ENCODE measurements at places on chromosomes 7 and 10.

GRCh38 chr7:105389088-105389650 lies 448 bp upstream of the SRPK2 start:
- peaks cover 9% of the 10 kb centered on the region for H3K36me3 ChIP-seq
- peaks cover 26% of the 10 kb centered on the region for H3K4me1 ChIP-seq
- no peaks in the 10 kb centered on the region for H3K27me3 ChIP-seq
- H3K27ac ChIP-seq = peak overlapping the region; percentile 87
- H3K4me3 ChIP-seq = peak overlapping the region; percentile 91

DNA sequence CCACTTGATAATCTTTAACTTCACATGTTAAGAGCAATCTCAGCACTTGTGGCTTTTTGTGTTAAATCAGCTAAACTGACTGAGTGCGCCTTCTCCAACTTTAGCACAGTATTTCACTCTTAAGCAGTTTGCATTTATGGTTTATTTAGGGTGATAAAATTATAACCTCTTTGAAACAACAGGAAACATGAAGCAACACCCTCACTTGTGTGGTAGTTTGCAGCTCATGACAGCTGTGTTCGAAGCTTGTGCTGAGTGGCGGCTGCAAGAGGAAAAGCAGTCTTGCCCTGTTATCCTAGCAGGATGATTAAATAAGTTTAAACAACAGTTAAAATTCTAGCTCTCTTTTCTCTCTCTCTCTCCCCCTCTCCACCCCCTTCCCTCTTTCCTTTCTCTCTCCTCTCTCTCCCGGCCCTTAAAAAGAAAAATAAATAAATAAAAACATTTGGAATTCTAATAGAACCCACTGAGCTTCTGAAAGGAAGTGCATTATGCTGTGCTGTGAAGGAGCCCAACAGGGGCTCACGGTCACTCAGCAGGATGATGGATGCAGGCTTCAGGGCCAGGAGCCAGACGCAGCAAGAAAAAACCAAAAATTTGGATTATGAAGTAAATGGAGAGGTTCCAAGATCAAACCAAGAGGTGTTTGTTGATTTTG lies 25.2 kb downstream of the OGDH start:
- H3K36me3 ChIP-seq = peaks cover 19% of the 10 kb centered on the region
- no peak for DNase-seq
- peaks cover 77% of the 10 kb centered on the region for H3K4me1 ChIP-seq
- H3K27me3 ChIP-seq = no peaks in the 10 kb centered on the region
- H3K27ac ChIP-seq = peak overlapping the region; percentile 96
- peak overlapping the region; percentile 47 for H3K4me3 ChIP-seq

DNA sequence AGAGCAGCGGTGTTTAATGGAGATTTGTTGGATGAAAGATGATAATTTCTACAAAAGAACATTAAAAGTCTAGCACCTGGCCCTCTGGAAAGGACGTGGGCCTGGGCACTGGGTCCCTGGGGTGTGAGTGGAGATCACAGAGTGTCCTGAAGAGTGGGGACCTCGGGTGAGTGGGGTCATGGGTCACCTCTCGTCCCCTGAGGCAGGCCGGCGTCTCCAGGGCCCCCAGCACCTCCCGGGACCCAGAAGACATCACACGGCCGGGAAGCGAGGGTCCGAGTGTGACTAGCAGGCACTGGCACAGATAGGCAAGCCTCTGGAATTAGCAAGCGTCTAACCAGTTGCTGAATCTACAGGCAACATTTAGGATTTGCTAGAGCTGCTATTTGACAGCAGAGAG lies 257.2 kb downstream of the MAD1L1 start:
- H3K4me3 ChIP-seq = no peak overlapping the region
- no peak for DNase-seq
- H3K4me1 ChIP-seq = peaks cover 16% of the 10 kb centered on the region
- H3K27me3 ChIP-seq = no peaks in the 10 kb centered on the region
- peaks cover 32% of the 10 kb centered on the region for H3K36me3 ChIP-seq

GRCh38 chr7:151095828-151096475 lies 9.7 kb downstream of the AGAP3 start:
- no peak overlapping the region for H3K4me3 ChIP-seq
- no peak overlapping the region for H3K27ac ChIP-seq
- no peaks in the 10 kb centered on the region for H3K4me1 ChIP-seq
- DNase-seq = no peak
- peaks cover 3% of the 10 kb centered on the region for H3K27me3 ChIP-seq
